ENCODE measurements at places on chromosomes 11 and 22. TPM values are rescaled to one million over a fixed set of nuclear protein-coding genes. Genes with fewer than 3 reads are reported as not detected.
A peak's percentile ranks its signal among the peaks of the same experiment; 100 is the strongest.

GRCh38 chr11:64649291-64649697 lies 58.3 kb downstream of the SLC22A12 start:
- H3K4me3 ChIP-seq = no peak overlapping the region
- DNase-seq = no peak

DNA sequence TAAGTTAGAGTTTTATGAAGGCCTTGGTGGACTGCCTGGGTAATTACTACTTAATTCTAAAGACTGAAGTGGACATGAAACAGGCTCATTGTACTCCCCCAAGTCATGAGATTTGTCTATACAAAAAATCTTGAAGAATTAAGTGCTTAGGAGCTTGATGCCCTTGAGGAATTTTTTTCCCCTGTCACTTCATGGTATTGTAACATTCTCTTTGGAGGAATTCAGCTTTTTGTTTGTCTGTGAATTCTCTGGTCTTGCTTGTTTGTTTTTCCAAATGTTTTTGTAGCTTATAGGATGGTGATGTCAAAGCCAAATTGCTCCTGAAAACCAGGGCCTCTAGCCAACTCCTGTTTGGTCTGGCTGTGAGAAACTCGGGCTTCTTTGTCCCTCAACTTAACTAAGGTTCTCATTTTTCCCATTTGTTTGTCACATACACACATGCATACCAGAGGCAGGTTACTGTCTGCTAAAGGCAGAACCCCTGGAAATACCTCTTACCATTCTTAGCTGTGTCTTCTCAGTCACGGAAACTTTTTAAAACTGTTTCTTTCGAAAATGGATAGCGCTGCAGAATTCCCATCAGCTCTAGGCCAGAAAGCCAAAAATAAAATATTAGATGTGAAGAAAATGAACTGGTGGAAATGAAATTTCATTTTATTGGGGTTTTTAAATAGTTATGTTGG lies 66.9 kb downstream of the AMOTL1 start:
- no peaks in the 10 kb centered on the region for H3K36me3 ChIP-seq
- H3K27me3 ChIP-seq = no peaks in the 10 kb centered on the region
- no peak overlapping the region for H3K4me3 ChIP-seq
- no peak overlapping the region for H3K27ac ChIP-seq
- H3K4me1 ChIP-seq = no peaks in the 10 kb centered on the region
- no peak for DNase-seq

- H3K36me3 ChIP-seq = peaks cover 41% of the 10 kb centered on the region
- no peak for DNase-seq
- H3K27ac ChIP-seq = no peak overlapping the region
- H3K27me3 ChIP-seq = no peaks in the 10 kb centered on the region
- H3K4me3 ChIP-seq = no peak overlapping the region
Observed at GRCh38 chr22:46719921-46720320, 18.1 kb downstream of the CERK start.

GRCh38 chr22:44153710-44154109 lies 27.0 kb upstream of the PARVG start:
- H3K27me3 ChIP-seq = no peaks in the 10 kb centered on the region
- DNase-seq = no peak
- no peak overlapping the region for H3K4me3 ChIP-seq
- no peaks in the 10 kb centered on the region for H3K36me3 ChIP-seq
- no peak overlapping the region for H3K27ac ChIP-seq

DNA sequence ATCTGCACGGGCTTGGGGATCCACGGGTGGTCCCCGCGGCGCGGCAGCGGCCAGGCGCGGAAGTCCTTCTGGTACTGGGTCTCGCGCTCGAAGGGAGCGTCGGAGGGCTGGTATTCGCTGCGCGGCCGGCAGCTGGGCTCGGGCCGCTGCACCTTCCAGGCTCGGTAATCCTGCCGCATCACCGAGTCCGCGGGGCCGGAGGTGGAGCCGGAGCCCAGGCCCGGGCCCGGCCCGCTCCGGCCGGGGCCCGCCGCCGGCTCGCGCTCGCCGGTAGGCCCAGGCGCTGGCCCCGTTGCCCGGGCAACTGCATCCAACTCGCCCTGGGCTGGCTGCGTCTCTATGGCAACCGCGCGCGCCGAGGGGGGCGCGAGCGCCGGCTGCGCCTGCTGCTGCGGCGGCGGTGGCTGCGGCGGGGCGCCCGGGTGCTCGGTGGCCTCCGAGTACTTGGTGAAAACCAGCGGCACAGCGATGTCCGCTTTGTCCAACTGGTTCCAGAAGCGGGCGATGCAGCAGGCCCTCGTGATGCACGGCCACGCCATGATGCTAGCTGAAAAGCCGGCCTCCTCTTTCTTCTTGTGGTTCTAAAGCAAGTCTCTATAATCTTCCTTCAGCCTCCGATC lies 897 bp downstream of the MAP6 start:
- H3K4me1 ChIP-seq = peaks cover 17% of the 10 kb centered on the region
- no peak overlapping the region for H3K27ac ChIP-seq
- H3K36me3 ChIP-seq = no peaks in the 10 kb centered on the region

DNA sequence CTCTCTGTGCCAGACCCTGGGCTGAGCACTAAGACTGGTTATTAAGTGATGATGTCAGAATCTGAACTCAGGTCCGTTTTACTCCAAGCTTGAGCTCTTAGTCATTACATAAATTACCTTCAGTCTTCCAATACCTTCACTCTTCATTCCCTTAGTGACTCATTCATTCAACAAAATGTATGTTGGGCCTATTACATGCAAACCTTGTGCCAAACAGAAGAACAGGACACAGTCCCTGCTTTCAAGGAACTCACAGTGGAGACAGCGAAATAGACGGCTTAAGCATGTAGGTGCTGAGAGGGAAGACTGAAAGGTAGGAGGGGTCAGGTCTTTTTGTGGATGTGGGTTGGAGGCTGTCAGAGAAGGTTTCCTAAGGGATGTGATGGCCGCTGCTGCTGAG lies 3.3 kb downstream of the KCTD14 start:
- H3K27ac ChIP-seq = no peak overlapping the region
- H3K36me3 ChIP-seq = no peaks in the 10 kb centered on the region
- no peak overlapping the region for H3K4me3 ChIP-seq
- DNase-seq = no peak
- H3K27me3 ChIP-seq = no peaks in the 10 kb centered on the region

- no peak for DNase-seq
- H3K4me3 ChIP-seq = no peak overlapping the region
- H3K27me3 ChIP-seq = no peaks in the 10 kb centered on the region
- H3K27ac ChIP-seq = no peak overlapping the region
Observed at GRCh38 chr22:17743661-17744411, 30.4 kb downstream of the BID start.

DNA sequence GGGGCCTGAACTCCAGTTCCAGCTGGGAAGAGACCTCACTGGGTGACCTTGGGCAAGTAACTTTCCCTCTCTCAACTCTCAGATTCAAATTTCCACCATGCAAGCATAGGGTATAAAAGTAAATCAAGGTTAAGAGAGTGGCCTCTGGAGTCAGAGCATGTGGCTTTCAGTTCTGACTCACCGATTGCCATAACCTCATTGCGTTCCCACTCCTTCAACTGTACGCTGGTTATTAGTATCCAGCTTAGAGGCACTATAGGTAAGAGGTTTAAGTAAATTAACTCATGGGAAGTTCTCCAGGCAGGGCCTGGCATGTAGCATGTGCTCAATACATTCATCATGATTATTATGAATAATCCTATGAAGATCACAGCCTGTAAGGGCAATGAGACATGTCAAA lies 88.3 kb downstream of the FBXO7 start:
- no peak overlapping the region for H3K4me3 ChIP-seq
- DNase-seq = no peak
- no peaks in the 10 kb centered on the region for H3K36me3 ChIP-seq

GRCh38 chr11:83153764-83154163 lies 3.2 kb upstream of the PCF11 start:
- H3K27ac ChIP-seq = no peak overlapping the region
- peaks cover 6% of the 10 kb centered on the region for H3K4me1 ChIP-seq
- H3K36me3 ChIP-seq = no peaks in the 10 kb centered on the region
- no peaks in the 10 kb centered on the region for H3K27me3 ChIP-seq
- no peak overlapping the region for H3K4me3 ChIP-seq

DNA sequence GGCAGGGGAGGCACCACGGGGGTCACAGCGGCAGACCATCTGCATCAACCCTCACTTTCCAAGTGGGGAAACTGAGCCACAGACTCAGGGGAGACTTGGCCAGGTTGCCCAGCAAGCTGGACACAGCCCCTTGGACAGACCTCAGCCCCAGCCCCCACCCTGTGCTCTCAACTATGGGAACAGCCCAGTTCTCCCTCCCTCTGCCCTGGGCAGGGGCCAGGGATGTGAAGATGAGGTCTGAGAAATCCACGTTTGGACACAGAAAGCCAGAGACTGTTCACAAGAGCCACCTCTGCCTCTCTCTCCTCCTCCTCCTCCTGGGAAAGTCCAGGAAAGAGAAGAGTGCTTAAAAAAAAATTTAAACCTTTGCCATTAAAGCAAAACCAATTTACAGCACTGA lies 50.1 kb downstream of the ELFN2 start:
- H3K4me3 ChIP-seq = no peak overlapping the region
- peaks cover 5% of the 10 kb centered on the region for H3K27me3 ChIP-seq
- H3K27ac ChIP-seq = no peak overlapping the region
- no peaks in the 10 kb centered on the region for H3K36me3 ChIP-seq
- DNase-seq = no peak

- H3K4me1 ChIP-seq = peaks cover 24% of the 10 kb centered on the region
- no peaks in the 10 kb centered on the region for H3K36me3 ChIP-seq
- H3K27ac ChIP-seq = no peak overlapping the region
- no peak overlapping the region for H3K4me3 ChIP-seq
- H3K27me3 ChIP-seq = no peaks in the 10 kb centered on the region
Observed at GRCh38 chr22:42957958-42958357, 57.0 kb downstream of the PACSIN2 start.

DNA sequence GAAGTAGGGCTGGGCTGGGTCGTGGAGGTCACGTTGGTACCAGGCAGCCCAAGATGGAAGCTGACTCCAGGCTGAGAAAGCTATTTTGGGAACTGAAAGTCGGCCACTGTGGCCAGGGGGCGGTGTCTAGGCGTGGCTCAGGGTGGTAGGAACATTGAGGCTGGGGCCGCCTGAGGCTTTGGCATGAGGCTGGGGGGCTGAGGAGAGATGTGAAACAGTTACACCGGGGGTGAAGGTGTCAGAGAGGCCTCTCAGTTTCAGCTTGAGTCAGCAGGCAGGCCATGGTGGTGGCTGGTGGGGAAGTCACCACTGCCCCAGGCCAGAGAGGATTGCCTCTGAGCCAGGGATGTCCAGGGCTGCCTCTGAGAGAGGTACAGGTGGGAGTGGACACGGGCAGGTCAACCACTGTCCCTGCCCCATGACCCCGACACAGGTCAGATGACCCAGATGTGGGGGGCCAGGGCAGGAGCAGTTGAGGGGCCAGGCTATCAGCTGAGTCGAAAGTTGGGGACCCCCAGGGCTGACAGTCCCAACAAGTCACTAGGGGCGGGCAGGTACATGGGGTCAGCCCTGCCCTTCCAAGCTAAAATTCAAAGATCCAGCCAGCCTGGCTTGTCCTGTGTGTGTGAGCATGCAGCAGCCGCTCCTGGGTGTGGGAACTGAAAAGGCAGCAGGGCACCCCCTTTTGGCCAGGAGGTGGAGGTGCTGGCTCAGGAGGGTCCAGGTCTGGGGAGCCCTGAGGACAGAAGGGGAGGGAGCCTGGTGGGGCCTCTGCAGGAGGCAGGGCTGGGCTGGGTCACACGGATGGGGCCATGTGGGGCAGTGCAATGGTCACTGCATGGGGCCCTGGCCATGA lies 7.2 kb downstream of the KCNK7 start:
- H3K27me3 ChIP-seq = no peaks in the 10 kb centered on the region
- peaks cover 40% of the 10 kb centered on the region for H3K4me1 ChIP-seq
- peak; percentile 90 for DNase-seq
- peak overlapping the region; percentile 83 for H3K27ac ChIP-seq
- no peak overlapping the region for H3K4me3 ChIP-seq
- H3K36me3 ChIP-seq = peaks cover 47% of the 10 kb centered on the region

DNA sequence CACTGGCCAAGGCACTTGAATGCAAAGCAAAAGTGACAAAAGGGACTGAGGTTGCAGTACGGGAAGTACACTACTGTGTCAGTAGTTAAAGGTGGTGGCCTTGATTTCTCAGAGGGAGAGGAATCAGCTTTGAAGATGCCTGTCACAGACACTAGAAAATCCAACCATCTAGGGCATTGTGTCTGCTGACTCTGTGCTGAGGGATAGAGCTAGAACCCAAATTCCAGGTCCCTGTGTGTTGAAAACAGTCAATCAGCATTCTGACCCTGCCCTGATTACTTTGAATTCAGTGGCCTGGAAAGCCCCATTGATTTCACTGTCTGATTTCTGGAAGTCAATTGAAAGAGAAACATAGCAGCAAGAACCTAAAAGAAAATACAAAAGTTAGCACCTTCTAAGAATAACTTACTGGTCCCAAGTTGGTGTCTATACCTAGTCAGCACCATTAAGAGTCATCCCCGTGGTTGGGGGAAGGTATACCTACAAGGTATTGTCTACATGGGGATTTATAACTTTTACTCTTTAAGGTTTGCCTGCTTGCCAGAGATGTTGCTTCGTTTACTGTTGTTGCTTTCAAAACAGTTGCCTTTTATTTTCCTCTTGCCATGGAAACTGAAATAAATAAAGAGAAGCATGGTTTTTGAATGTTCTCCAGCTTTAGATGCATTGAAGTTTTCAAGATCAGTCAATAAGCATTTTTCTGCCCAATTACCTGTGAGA lies 97.3 kb downstream of the PDHX start:
- no peaks in the 10 kb centered on the region for H3K27me3 ChIP-seq
- H3K36me3 ChIP-seq = no peaks in the 10 kb centered on the region
- peaks cover 21% of the 10 kb centered on the region for H3K4me1 ChIP-seq
- DNase-seq = peak; percentile 78
- peak overlapping the region; percentile 73 for H3K27ac ChIP-seq

- H3K27me3 ChIP-seq = peaks cover 50% of the 10 kb centered on the region
- no peak for DNase-seq
- no peak overlapping the region for H3K4me3 ChIP-seq
- no peaks in the 10 kb centered on the region for H3K36me3 ChIP-seq
- H3K27ac ChIP-seq = no peak overlapping the region
Observed at GRCh38 chr11:120344302-120345004, 8.2 kb downstream of the ARHGEF12 start.

GRCh38 chr22:22118987-22119386 lies 125.6 kb upstream of the VPREB1 start:
- H3K27ac ChIP-seq = peak overlapping the region; percentile 14
- H3K27me3 ChIP-seq = peaks cover 2% of the 10 kb centered on the region
- no peak for DNase-seq
- no peak overlapping the region for H3K4me3 ChIP-seq
- no peaks in the 10 kb centered on the region for H3K36me3 ChIP-seq
- no peaks in the 10 kb centered on the region for H3K4me1 ChIP-seq

DNA sequence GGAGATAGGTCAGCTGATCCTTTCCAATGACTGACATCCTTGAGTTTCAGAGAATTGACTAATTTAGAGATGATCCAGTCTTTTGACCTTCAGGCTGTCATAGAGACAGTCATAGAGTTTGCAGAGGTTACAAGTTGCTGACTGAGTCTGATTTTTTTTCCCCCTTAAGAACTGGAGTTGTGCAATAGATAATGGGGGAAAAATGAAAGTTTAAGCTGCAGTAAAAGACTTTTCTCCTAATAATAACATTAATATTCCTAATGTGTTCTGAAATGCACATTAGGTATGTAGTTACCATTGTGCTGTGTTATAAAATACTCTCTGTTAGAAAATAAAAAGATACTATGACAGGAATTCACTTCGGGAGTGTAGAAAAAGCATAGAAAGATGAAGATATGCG lies 876.9 kb upstream of the RAG2 start:
- H3K27me3 ChIP-seq = no peaks in the 10 kb centered on the region
- H3K27ac ChIP-seq = no peak overlapping the region
- H3K4me1 ChIP-seq = no peaks in the 10 kb centered on the region
- no peak for DNase-seq
- H3K4me3 ChIP-seq = no peak overlapping the region
- H3K36me3 ChIP-seq = no peaks in the 10 kb centered on the region

USP2 gene
- 0.50 TPM for total RNA-seq

RABL2B gene
- total RNA-seq = 56.3 TPM

NCR3LG1 gene
- 6.3 TPM for total RNA-seq

TCN1 gene
- total RNA-seq = 0.50 TPM

BIRC3 gene
- total RNA-seq = 20.1 TPM

TOM1 gene
- total RNA-seq = 132 TPM

All from natural killer cell (primary cell).